ENCODE measurements at places on chromosomes 6 and 20. TPM values are rescaled to one million over a fixed set of nuclear protein-coding genes. Genes with fewer than 3 reads are reported as not detected.

Gene SEL1L2
- total RNA-seq: not detected

Gene MYL9
- 193 TPM for total RNA-seq

Gene SSTR4
- total RNA-seq: not detected

Gene FAXC
- total RNA-seq: 25.6 TPM

Gene KCNG1
- 16.0 TPM for total RNA-seq

Gene MUC22
- total RNA-seq: not detected

Gene TCF21
- not detected for total RNA-seq

Gene PRSS16
- total RNA-seq: 20.2 TPM

Gene BANF2
- not detected for total RNA-seq

Gene MOCS1
- total RNA-seq: 19.7 TPM

Gene UBD
- total RNA-seq: not detected

Gene VEGFA
- total RNA-seq: 42.2 TPM

Gene C20orf144
- 0.23 TPM for total RNA-seq

Gene PNLDC1
- total RNA-seq: 0.44 TPM

Gene KDM1B
- 7.5 TPM for total RNA-seq

Gene WFDC12
- not detected for total RNA-seq

Gene TNNC2
- 5.7 TPM for total RNA-seq
